ENCODE measurements at places on chromosomes 1 and 21. TPM values are rescaled to one million over a fixed set of nuclear protein-coding genes. Genes with fewer than 3 reads are reported as not detected.
A peak's percentile ranks its signal among the peaks of the same experiment; 100 is the strongest.

- no peak for DNase-seq
Observed at GRCh38 chr1:186091222-186091720, 283.8 kb downstream of the TPR start.

DNA sequence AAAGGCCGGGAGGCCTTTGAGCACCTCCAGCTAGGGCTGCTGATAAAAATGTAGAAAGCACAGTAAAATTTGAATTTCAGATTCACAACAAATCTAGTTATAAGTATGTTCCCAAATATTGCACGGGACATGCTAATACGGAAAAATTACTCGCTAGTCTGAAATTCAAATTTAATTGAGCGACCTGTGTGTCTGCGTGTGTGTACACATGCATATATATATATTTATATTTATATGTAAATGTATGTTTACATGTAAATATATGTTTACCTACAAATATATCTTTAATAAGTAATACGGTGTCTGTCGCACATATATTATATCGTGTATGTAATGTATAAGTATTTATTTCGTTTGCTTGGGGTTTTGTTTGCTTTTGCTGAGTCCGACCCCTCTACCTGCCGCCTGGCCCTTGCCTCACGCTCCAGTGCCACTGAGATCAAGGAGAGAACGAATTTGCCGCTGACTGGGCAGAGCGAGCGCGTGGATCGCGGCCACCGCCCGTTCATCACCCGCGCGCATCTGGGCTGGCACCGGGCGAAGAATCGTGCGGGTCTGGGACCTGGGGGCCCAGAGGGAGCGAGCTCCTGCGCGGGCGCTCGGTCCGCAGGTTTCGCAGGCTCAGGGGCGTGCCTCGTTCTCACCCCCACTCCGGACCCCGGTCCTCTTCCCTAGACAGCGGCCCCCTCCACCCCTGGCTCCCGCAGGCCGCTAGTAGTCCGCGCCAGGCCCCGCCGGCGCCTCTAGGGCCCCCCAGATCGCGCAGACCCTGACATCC is 534 bp upstream of the WRAP73 start:
- DNase-seq: no peak

DNA sequence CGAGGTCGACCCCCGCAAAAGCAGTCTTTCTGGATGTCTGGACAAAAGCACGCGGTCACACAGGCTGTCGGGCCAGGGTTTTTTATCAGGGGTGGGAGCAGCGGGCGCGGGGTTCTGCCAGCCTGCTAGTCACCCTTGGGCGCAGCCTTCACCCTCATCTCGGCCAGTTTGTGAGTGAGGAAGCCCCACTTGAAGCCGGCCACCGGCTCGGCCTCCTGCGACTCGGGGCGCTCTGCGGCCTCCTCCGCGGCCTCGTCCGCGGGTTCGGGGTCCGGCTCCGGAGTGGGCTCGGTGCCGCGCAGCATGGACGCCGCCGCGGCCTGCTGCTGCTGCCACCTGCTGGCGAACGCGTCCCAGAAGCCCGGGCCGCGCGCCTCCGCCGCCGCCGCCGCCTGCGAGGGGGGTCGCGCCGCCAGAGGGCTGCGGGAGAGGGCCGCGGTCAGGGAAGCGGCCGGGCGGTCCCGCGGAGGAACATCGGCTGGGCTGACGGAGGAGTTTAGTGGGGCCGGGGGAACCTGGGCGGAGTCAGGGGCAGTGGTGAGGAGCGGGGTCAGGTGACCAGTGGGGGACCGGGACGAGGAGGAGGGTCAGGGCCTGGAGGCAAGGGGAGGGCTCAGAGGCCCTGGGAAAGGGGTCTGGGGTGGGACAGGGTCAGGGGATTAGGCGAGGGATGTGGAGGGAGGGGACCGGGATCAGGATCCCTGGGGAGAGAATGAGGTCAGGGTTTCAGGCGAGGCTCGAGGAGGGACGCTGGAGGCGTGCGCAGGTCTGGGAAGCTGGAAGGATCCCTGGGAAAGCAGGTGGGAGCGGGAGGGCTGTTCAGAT is 4.5 kb downstream of the C1orf232 start:
- no peak for DNase-seq

DNA sequence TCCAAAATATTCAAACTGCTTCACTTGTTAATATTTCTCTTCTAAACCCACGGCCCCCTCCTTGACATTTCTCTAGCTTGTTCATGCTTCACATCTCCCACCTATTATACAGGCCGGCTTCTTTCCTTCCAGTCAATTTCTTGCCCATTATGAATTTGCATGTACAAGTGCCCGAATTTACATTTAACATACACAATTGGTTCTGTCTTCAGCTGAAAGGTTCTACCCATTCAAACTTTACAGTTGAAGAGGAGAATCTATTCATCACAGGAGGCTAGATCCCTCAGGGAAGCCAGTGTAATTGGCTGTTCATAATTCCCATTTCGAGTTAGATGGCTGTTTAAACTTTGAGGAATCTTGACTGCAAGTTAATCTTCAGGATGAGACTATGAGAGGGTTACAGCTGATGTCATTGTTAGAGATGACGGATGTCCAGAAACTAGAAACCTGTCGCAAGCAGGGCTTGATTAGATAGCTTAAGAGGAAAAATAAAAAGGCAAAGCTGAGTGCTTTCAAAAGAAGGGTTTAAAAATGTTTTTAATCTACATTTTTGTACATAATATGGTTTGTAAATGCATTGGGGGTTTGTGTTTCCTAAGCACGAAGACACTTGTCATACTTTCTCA is 157.0 kb downstream of the ADSS2 start:
- DNase-seq: no peak

DNA sequence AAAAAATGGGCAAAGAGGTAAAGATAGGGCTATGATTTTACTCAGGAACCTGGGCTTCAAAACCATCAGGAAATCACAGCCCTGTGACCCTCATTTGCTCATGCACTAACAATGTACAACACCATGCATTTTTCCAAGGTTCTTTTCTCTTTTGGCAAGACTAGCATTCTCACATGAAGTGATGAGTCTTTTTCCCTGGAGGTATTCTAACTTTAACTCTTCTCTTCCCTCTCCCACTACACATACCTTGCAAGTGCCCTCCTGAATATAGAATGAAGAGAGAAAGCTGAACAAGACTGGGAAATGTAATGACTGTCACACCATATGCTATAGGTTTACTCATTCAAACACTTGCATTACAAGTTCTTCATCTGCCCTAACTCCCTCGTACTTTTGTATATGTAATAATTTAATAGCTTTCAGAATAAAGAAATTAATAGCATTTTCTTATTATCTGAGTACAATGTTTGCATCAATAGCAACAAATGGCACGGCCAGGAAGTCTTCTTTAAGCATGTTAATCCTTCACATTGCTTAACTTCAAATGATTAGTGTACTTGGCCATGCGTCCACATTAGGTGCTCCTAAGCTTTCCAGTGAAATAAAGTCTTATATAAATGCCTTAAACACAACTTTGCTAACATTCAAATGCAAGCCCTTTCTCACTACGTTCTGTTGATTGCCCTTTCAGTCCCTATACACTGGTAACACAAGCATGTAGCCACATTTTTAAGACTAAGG is 1.8 kb downstream of the NIBAN1 start:
- DNase-seq: no peak

- no peak for DNase-seq
Observed at GRCh38 chr1:29804181-29804899, 568.0 kb downstream of the PTPRU start.

- no peak for DNase-seq
Observed at GRCh38 chr1:225474439-225474985, 46.7 kb upstream of the LBR start.

- no peak for DNase-seq
Observed at GRCh38 chr1:14650951-14651350, 52.5 kb downstream of the KAZN start.

GRCh38 chr1:173789841-173790240 is 34.6 kb upstream of the DARS2 start:
- no peak for DNase-seq

DNA sequence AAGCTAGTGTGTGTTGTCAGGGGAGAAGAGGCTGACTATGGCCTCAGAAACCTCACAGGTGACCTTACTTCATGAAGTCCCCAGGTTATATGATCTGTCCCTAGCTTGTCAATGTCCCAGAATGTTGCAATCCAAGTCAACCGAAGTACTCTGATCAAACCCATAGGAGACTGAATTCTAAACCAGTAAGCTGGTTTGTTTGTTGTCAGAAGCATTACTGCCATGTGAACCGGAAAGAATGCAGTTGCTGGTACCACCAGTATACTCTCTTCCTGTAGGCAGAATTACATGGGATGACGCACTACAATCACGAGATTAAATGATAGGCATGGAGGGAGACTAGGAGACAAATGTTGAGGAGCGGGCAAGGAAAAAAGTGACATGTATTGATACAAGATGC is 26.1 kb upstream of the MAN1A2 start:
- DNase-seq: no peak

DNA sequence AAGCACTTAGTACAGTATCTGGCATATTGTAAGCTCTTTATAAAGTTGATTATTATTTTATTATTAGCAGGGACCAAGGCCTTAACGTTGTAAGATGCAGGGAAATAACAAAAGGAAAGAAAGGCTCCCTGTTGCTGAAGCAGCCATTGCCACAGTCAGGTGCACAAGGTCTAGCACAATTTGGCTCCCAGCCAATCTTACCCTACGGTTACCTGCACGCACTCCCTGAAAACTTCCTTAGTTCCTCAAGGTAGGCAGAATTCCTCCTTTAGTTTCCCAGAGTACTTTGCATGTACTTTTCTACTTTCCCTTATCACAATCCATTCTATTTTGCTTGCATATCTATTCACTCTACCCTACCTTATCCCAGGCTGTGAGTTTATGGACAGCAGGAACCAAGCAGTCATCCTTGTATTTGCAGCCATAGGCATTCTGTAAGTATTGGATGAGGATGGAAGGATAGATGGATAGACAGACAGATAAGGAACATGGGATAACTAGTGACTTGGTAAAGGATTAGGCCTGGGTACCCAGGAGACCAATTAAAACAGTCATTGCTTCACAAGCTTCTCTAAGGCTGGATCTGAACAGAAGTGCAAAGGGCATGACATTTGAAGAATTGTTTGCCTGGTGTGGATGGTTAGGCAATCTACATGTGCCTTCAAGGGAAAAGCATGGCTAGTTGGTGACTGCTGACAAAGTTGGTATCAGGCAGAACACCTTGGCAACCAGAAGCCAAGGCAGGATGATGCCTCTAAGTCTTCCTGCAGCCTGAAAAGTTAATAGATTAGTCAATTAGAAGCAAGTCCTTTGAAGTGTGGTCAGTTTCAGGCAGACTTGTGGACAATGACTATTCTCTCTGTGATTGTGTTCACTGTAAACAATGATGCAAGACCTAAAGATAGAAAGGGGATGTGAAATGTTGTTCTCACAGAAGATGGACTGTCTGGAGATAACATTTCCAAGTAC is 20.8 kb upstream of the JAK1 start:
- no peak for DNase-seq

GRCh38 chr21:44732956-44733355 is 21.6 kb upstream of the TSPEAR start:
- no peak for DNase-seq

- no peak for DNase-seq
Observed at GRCh38 chr1:117575586-117576225, 30.1 kb upstream of the TENT5C start.

- DNase-seq: no peak
Observed at GRCh38 chr1:3660704-3661103, 8.4 kb downstream of the TP73 start.

- no peak for DNase-seq
Observed at GRCh38 chr1:217407534-217408001, 223.3 kb downstream of the GPATCH2 start.

- peak; percentile 67 for DNase-seq
Observed at GRCh38 chr1:31182352-31182751, 57.3 kb downstream of the NKAIN1 start.

GRCh38 chr1:213761845-213762407 is 225.8 kb upstream of the PROX1 start:
- no peak for DNase-seq

GRCh38 chr1:76759950-76760349 is 107.3 kb upstream of the ST6GALNAC5 start:
- no peak for DNase-seq

The CADM3 gene
- 5.2 TPM for total RNA-seq

The HRNR gene
- total RNA-seq: not detected

The GJA8 gene
- not detected for total RNA-seq

The IFI44L gene
- 4.4 TPM for total RNA-seq

The TSACC gene
- total RNA-seq: not detected

The CELA2B gene
- total RNA-seq: 0.35 TPM

The HIVEP3 gene
- total RNA-seq: 8.7 TPM

The SPATA45 gene
- total RNA-seq: 0.60 TPM

The CNN3 gene
- 171 TPM for total RNA-seq
